NCI-H526 treated with DMSO at 0.1 percent for 48 hours (cell line): ENCODE measurements at places on chromosomes 6 and 20.

DNA sequence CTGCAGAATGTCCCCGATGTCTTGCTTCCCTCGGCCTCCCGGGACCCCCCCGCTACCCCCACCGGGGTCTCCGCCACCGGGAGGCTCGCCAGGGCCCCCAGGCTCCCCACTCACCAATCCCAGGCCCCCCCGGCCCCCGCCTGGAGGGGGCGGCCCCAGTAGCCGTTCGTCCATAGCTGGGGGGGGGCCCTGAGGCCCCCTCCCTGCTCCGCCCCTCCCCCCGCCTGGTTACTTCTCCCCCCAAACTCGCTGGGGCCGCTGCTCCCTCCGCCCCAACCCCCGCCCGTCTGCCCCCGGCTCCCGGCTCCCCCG, 304 bp downstream of the PBX2 start:
- no peak for DNase-seq

- no peak for DNase-seq
Observed at GRCh38 chr6:116355796-116356195, 15.0 kb upstream of the DSE start.

- no peak for DNase-seq
Observed at GRCh38 chr20:62787866-62788265, 8.4 kb upstream of the MRGBP start.

GRCh38 chr20:6295867-6296256, 173.0 kb upstream of the FERMT1 start:
- DNase-seq, result no peak

- no peak for DNase-seq
Observed at GRCh38 chr6:39348740-39349139, 26.2 kb upstream of the KCNK16 start.

- peak; percentile 84 for DNase-seq
Observed at GRCh38 chr20:1952737-1953530, 40.9 kb downstream of the PDYN start.

DNA sequence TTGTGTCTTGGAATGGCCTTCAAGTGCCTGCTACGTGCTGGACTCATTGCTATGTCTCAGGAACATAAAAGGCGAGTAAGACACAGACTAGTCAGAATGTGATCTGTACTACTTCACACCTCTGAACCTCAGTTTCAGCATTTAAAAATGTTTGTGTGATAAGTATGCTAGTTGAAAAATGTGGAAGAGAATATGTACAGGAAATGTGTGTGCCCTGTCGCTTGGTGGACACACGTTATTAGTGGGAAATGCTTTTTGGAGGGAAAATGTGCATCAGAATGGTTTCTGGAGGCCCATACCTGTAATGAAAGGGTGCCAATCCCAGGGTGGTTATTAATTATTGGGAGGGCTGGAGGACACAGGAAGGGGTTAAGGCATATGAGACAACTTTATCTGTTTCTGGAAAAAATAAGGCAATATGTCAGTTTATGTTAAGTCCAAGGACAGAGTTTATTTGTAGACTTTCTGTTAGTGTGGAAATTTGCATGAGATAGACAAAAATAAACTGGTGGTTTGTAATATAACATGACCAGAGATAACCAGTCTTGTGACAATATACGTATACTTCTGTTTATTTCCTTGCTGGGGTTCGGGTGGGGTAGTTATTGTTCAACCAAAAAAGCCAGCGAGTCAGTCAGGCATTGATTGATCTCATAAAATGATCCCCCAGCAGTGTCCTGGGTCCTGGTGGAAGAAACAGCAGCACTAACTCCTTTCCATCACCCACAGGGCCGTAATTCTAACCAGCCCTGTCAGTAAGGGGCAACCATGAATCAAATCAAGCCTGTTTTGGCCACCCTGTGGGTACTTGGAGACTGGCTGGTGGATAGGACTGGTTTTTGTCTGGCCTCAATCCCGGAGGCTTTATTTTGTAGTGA, 117.9 kb downstream of the JARID2 start:
- no peak for DNase-seq

- no peak for DNase-seq
Observed at GRCh38 chr6:69795469-69796072, 1.2 kb downstream of the LMBRD1 start.

- no peak for DNase-seq
Observed at GRCh38 chr6:57104336-57104735, 14.3 kb downstream of the ZNF451 start.

DNA sequence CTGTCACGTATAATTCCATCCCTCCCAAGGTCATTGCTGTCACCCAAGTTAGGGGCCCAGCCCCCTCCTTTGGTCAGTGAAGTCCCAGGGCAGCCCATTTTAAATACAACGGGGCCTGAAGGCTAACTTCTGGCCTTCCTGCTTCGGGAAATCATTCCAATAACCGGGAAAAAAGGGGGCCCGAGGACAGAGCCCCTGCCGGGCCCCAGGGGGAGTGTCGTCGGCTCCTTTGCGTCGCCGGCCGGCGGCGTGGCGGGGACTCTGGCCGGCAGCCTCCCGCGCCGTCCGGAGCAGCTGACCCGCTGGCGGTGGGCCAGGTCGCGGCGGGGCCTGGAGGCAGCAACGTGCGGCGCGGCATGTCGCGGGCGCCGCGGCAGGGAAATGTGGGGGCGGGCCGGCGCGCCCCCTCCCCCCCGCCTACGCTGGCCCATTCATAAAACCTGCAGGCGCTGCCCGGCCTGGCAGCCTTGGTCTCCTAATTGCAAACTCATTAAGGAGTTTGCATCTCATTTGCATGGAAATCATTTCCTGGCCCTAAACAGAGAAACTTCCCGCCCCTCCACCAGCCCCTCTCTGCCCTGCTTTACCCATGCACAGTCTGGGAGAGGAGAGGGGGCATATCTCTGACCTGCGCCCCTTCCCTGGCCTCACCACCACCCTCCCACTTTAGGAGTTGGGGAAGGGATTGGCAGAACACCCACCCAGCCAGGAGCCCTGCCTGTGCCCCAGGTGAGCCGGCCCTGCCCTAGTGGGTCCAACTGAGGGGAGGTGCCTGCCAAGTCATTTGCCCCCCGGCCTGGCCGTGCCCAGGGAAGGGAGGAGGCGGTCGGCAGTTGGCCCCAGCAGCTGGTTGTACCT, 50.7 kb downstream of the MRPL14 start:
- no peak for DNase-seq

- DNase-seq, result no peak
Observed at GRCh38 chr6:29864037-29864810, 36.6 kb downstream of the HLA-G start.

DNA sequence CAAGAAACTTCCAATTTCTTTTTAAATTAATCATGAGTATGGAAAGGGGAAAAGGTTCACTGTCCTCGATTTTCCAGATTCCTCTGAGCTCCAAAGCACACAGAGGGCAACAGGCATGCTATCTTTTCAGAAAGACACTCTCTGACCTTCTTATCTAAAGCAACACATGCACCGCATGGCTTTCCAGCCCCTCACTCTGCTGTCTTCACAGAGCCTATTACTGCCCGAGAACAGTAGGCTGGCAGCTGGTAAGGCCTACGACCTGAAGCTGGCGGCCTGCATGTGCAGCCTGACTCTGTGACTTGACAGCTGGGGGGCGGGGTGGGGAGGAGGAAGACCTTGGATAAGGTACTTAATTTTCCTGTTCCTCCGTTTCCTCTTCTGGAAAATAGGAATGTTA, 86.3 kb downstream of the ELOVL4 start:
- no peak for DNase-seq

DNA sequence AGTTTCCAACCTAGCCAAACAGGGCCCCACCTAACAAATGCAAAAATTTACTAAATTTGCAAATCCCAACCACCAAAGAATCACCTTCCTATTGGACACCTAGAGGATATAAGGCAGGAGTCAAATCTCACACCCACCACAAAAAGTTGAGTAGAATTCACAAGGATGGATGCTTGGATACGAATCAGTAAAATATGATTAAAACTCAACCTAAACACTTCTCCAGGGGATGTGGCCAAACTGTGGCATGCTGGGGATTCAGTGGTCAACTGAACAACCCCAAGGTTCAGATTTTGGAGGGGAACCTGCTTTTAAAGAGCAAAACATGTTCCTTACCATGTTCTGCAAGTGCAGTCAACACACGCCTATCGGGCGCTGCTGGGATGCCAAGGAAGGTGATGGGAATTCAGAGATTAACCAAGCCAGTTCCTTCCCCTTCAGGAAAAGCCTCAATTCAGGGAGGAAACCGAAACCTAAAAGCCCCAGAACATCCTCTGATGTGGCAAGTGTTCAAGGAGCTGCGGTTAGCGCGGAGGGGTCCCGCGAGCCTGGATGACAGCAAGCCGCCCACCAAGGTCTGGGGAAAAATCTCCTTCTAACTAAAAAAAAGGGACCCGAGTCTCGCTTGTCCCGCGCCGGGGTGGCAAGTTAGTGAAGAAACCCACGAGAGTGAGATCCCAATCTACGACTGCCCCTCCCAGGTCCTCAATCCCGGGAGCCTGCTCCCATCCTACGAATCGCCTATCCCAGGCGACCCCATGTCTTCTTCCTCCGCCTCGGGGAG, 902 bp downstream of the SAMHD1 start:
- no peak for DNase-seq

DNA sequence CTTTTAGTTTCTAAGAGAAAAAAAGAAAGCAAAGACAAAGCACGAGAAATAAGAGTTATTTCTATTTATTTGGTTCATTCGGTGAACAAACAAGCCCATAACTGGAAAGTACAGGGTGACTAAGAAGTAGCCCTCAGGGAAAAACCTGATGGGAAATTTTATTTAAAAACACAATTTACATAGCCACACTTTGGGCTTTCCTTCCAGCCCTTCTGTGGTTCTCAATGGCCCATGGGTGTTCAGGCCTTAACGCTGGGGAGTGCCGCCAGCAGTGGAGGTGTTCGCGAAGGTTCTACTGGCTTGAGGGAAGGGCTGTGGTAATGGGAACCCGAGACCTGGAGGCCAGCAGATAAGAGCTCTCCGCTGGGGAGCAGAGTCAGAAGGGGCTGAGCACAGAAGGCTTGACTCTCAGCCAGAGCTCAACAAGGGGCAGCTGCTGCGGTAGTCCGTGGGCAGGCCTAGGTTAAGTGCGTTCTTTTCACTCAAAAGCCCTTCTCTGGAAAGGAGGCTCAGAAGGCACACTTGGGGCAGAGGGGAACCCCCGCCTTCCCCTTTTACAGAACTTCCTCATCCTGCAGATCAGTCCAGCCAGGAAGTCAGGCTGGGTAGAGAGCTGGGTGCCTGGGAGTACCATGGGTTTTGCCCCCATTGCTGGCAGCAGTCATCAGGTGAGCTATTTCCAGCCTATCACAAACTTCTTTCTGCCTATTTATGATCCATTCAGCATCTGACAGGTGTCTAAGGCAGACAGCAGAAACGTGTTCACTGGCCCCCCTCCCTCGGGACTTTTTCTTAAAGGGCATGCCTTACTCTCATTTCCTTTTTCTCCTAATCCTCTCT, 8.8 kb upstream of the CD83 start:
- DNase-seq, result no peak

- DNase-seq, result no peak
Observed at GRCh38 chr6:137227871-137228302, 8.7 kb upstream of the IFNGR1 start.

GRCh38 chr20:13758884-13759283, 25.8 kb downstream of the ESF1 start:
- no peak for DNase-seq

- DNase-seq, result no peak
Observed at GRCh38 chr6:127914240-127914639, 13.4 kb upstream of the THEMIS start.

GRCh38 chr6:148735989-148736388, 10.8 kb upstream of the UST start:
- DNase-seq, result no peak

DNA sequence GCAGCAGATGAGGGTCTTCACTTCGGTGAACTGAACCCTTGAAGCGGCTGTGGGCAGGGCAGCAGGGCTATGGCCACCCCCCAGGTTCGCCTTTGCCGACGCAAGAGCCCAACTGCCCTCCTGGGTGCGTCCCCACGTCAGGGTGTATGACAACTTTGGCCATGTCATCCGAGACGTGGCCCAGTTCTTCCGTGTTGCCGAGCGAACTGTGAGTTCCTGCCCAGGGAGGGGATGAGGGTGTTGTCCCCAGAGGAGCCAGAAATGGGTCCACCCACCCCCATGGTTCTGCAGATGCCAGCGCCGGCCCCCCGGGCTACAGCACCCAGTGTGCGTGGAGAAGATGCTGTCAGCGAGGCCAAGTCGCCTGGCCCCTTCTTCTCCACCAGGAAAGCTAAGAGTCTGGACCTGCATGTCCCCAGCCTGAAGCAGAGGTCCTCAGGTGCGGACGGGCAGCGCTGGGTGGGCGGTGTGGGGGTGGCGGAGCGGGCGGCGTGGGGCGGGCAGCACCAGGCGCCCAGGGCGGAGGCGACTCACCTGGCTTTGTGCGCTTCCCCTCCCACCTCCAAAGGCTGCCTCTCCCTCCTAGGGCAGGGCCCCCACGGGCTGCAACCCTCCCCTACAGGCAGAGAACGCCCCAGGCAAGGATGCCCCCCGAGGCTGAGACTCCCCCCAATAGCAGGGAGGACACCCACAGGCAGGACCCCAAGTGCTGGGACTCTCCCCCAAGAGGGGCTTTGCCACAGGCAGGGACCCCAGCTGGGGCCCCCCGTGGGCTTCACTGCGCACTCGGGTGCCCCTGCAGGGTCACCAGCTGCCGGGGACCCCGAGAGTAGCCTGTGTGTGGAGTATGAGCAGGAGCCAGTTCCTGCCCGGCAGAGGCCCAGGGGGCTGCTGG, 6.2 kb upstream of the TNFRSF6B start:
- no peak for DNase-seq

DNA sequence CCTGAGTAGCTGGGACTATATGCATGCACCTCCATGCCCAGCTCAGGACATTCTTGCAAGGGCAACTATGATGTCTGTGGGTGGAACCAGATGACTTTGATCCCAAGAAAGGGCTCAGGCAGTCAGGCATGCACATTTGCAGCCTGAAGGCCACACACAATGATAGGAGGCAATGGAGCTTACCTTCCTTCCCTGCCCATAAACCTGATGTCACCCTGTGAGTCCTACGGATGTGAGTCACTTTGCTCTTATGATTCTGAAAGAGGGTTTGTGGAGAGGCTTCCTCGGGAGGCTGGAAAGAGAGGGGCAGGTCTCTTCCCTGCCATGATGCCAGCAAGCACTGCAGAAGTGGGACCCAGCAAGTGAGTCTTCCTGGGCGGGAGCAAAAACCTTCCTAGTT, 202.4 kb downstream of the LY86 start:
- no peak for DNase-seq

DNA sequence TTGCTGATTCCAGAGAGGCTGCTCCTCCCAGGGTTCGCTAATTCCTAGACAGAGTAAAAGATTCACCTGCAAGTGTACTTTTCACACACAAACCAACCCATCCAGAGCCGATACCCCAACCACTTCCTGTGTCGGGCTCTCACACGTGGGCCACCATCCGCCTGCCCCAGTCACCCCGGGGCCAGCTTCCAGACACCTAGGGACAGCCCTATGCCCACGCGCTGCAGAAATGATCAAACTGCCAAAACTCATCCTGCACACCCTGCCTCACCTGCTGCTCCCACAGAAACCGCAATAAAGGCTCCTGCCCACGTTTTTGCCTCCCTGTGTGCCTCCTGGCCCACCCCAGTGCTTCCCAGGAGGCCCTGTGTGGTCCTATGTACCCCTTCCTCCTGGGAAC, 59.5 kb downstream of the PSMG4 start:
- DNase-seq, result no peak

DNA sequence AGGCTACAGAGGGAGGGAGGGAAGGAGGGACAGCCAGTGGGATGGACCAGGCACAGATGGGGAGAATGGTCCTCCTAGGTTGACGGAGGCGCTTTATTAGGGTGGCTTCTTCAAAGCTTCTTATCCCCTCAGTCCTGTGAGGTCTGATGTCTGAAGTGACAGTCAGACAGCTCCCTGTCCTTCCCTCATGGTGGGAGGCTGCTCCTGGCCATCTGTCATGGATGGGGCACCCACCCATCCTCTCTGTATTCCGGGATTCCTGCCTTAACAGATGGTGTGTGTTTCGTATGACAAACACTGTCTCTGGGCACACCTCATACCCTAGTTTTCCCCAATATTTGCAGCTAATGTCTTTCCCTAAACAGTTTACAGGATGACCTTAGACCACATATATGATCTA, 7.9 kb downstream of the RIN2 start:
- DNase-seq, result no peak
